Activated CD4-positive, alpha-beta T cell treated with anti-CD3 and anti-CD28 coated beads, Interleukin-2, amount 50 U/mL, for 24 hours (primary cell): ENCODE measurements at places on chromosomes 6 and 20.
A peak's percentile ranks its signal among the peaks of the same experiment; 100 is the strongest.

- DNase-seq = no peak
These were observed 572.0 kb downstream of the KIF16B start for GRCh38 chr20:16001286-16001685.

- DNase-seq = no peak
These were observed 89.0 kb downstream of the NDUFAF5 start for GRCh38 chr20:13873831-13874230.

GRCh38 chr6:35512740-35513139, at the start of gene TULP1:
TSS of gene TULP1 (minus strand) at chr6:35512896. CDS start at chr6:35512858, 38 bp downstream.
- DNase-seq = no peak

DNA sequence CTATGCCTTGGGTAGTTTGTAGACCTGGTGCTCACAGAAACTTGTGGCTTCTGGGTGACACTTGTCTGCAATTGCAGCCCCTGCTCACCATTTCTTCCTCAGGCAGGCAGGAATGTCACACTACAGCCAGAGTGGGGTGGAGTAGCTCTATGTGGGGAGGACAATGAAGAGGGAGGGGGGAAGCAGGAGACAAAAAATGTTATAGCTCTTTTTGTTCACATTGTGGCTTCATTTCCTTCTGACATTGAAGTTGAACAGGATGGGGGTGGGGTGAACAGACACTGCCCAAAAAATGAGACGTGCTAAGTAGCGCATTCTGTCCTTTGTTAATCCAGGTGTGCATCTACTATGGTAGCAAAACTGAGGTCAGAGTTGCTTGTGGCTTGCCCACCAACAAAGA, at the start of gene THEMIS:
Gene THEMIS (minus strand): TSS at position 124 of the 400 bp plus-strand sequence. CDS start 126 bp downstream, outside the sequence.
- no peak for DNase-seq

DNA sequence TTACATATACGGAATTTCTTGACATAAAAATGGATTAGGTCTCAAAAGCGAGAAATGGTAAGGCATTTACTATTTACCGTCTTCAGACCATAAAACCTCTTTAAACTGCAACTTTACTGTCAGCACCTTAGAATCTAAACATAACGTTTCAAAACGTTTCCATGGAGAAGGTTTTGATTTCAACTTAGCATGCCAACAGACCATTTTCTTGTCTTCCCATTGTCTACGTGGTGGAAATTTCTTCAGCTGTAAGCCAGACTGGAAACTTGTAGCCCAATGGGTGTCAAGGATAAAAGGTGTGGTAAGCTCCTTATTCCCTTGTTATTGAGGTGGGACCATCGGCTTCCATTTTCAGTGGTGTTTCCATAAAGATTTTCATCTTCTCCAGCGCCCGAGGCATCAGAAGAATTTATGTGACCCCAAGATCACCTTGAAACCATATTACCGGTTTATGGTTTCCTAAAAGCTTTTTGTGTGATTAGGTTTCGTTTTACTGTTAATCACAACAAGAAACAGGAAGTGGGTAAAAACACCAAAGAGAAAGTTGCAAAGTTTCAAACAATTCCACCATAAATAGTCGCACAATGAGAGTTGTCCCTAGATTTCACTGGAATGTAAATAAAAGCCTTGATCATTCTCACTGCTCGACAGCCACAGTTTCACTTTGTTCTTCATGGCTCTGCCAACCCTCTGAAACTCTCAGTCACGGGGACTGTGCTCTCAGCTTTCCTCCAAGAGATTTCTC, 63.0 kb upstream of the CD2AP start:
- no peak for DNase-seq

GRCh38 chr6:139135578-139136545, 982 bp downstream of the HECA start:
- no peak for DNase-seq

DNA sequence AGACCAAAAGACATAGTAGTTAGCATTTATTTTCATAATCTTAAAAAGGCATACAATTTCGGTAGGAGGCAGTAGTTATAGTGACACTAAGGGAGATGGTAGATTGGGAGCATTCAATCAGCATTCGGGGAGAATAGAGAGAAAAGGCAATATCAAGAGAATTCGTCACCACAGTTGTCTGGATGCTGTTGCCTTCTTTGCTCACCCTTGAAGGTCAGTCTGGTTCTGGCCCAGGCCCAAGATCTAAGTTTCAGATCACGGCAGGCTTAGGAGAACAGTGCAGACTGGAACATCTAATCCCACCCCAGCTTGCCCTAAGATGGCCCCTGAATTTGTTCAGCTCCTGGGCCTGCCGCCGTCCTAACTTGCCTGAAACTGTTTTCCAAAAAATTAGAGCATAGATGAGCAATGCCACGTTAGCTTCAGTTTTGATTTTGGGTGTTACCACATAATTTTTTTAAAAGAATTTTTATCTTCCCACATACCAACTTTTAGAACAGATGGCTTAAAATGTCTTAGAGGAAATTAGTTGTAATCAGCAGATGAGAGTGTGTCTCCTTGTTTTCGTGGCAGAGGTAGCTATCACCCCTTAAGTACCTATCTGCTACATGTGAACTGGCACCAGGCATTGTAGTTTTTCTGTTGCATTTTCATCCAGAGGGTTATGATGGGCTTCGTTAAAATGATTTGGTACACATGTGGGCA, 8.3 kb upstream of the CEP85L start:
- DNase-seq = no peak

DNA sequence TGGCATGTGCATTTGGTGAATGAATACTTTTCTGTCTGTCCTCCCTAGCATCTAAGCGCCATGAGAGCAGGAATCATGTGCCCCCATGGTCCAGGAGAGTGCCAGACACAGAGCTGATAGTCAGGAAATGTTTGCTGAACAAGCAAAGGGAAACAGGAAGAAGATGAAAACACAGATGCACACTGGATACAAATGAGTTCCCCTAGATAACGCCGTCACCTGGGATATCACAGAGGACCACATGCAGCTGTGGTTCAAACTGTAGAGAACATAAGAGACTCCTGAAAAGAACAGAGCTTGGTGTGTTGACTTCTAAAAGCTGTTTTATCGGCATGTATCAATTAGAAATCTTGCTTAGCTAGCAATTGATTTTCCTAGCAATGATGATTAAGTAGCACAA, 293.7 kb downstream of the BTBD3 start:
- DNase-seq = no peak

GRCh38 chr20:326645-327185, 1.4 kb downstream of the SOX12 start:
- no peak for DNase-seq

DNA sequence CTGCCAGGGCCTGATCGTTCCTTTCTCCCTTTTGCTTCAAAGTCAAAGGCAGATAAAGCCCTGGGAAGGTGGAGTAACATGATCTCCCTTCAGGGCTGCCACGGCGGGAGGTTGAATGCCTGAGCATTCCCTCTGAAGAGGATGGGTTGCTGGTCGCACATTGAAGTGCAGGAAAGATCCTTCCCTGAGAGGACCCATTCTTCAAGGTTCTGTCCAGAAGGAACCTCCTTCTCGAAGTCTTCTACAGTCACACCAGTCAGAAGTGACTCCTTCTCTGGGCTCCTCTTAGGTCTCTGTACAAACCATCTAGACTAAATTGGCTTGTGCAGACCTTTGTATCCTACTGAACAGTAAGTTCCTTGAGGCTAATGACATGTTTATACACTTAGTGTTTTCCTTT, 192.6 kb upstream of the VGLL2 start:
- DNase-seq = no peak

DNA sequence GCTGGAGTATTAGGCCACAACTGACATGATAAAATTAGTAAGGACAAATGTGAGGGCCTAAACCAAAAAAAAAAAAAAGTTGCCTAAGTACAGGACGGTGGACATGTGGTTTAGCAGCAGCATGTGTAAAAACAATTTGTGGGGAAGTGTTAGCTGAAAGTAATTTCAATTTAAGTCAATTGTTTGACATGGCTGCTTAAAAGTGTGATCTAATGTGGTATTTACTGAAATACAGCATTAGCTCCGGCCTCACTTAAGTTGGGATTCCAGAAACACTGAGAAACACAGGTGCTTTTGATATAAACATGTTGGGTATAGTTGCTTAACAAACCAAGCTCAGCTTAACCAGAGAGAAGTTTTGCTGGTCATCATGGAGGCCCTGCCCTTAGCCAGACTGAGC, 119.7 kb downstream of the FYN start:
- DNase-seq = no peak

DNA sequence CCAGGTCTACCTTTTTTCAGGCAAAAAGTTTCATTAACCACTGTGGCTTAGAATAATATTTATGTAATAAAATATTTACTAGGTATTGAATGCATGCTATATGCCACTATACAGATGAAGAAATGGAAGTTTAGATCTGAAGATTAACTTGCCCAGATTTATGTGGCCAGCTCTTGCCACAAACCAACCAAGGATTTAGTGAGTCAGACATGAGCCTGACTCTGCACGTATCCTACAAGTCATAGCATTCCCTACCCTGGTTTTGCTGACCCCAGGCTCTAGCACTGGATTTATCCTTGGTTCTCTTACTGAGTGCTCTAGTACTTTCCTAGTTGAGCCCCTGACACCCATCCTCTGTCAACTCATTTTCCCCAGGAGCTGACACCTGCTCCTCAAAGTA, 75.4 kb downstream of the ANKEF1 start:
- DNase-seq = no peak

DNA sequence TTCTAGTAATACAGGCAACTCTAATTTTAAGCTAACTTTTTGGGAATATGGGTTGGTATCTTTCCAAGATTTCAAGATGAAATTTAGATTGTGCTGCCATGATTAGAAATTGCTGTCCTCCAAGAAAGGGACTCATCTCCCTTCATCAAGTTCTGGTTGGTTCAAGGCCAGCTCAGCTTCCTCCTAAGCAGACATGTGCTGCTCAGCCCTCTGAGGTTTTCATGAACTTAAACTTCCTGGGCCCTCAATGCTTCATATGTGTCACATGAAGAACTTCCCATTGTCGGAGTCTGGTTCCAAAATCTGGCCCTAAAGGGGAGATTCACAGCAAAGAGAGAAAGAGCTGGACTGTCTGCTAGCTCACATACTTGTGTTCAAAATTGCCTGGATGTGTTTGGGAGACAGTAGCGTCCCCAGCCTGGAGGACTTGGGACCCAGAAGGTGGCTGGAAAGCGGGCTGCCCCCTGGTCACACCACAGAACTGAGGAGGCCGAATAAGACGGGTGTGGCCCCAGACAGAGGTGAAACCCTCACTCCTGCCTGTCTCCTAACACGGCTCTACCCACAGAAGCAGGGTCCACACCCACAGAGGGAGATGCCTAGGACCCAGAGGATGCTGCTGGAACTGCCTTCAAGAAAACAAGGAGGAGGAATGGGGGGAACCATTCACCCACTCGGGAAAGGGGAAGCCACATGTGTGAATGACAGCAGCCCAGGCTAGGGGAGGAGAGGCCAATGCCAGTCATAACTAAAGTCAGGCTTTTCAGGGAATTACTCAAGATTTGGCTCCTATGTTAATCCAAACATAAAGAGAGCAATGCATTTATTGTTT, 54.3 kb upstream of the GPR31 start:
- no peak for DNase-seq

- DNase-seq = no peak
These were observed 129.2 kb downstream of the PDSS2 start for GRCh38 chr6:107330168-107330567.

GRCh38 chr6:130178692-130179091, 44.1 kb downstream of the SAMD3 start:
- DNase-seq = no peak

GRCh38 chr20:62030834-62031434, 34.7 kb downstream of the TAF4 start:
- no peak for DNase-seq

GRCh38 chr6:167841981-167842380, 15.3 kb downstream of the AFDN start:
- DNase-seq = no peak

DNA sequence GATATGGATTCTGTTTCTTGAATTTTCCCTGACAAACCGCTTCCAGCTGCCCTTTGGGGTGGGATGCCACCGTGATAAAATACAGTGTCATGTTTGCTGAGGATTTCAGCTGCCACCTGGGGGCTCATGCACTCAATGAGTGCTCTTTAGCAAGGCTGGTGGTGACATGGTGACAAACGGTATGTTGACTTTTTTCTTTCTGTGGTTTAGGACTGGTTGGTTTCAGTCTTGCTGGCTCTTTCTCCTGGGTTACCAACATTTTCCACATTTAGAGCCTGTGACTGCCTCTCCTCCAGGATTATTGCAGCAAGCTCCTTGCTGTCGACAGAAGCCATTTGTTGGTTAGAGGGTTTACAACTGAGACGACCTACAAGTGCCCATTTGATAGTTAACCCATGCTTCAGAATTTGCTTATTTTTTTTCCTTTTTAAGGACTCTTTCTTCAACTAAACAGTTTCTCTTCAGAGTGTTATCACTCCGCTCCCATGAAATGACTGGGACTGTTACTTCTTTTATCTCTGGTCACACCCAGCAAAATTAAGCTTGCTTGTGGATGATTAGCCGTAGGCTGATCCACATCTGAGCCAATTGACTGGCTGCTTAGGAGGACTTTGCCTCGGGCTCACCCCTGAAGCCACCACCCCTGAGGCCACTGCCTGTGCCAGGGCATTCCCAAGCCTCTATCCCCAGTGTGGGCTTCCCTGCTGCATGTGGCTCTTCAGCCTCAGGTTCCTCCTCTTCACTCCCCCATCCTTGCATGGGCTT, 48.4 kb upstream of the CDYL start:
- peak; percentile 1 for DNase-seq

- no peak for DNase-seq
These were observed 16.8 kb downstream of the TMEM244 start for GRCh38 chr6:129844118-129844891.

DNA sequence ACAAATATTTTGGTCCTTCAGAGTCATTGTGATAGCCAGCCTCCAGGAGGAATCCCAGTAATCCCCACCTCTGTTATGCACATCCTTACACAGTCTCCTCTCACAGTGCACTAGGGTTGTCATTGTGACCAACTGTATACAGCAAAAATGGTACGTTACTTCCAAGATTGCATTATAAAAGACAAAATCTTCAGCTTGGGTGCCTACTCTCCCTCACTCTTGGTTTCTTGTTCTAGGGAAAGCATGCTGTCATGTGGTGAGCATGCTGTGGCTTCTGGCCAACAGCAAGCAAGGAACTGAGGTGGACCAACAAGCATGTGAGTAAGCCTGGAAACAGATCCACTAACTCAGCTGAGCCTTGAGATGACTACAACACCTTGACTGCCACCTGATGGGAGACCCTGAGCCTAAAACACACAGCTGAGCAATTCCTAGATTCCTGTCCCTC, 130.1 kb upstream of the DST start:
- no peak for DNase-seq

DNA sequence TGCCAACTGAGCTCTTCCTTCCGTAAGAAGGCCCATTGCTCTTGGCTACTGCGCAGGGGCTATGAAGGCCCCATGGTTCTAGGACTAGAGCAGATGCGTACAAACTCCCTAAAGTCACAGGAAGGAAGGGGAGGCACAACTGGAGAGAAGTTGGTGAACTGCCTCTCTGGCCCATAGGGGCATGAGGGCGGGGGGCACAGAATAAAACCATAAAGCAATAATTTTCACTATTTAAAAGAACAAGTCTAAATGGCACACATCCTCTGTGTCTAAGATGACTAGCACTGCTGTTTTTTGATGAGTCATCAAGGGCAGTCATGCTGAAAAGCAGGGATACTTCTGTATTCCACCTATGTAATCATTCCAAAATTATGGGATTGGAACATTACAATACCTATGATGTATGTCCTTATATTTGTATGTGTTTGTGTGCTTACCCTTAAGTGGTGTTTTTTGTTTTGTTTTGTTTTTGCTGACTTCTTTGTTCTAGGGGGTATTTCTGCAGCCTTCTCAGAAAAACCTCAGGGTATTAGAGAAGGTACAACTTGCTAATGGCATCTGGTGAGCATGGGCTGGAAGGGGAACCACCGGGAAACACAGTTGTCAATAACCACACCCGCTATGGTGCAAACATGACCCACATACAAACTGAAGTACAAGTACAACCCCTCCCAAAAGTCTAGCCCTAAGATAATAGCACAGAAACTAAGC, 36.9 kb downstream of the B4GALT5 start:
- no peak for DNase-seq
